ENCODE measurements at places on chromosomes 3 and 15.

DNA sequence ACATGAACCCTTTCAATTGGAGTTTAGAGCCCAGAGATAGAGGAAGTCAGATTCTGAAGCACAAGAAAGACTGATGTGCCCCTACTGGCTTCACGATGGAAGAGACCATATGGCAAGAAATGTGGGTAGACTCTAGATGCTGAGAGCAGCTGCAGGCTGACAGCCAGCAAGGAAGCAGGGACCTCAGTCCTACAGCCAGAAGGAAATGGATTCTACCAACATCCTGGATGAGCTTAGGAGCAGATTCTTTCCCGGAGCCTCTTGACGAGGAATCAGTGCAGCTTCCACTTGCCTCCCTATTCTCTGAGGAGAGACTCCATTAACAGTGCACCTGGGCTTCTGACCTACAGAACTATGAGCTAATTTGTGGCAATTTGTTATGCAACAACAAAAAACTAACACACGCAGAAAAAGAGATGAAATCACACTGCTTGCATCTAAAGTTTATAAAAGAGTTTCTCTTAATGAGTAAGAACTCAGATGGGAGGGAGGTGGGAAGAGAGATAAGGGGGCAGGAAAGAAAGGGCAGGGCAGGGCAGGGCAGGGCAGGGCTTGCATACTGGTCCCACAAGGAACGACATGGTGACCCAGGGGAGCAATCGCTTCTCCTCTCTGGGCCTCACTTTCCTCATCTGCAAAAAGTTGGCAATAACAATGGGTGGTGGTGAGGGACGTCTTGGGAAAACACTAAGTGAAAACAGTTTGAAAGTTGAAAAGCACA, 440.9 kb downstream of the FOXP1 start:
- DNase-seq: no peak

DNA sequence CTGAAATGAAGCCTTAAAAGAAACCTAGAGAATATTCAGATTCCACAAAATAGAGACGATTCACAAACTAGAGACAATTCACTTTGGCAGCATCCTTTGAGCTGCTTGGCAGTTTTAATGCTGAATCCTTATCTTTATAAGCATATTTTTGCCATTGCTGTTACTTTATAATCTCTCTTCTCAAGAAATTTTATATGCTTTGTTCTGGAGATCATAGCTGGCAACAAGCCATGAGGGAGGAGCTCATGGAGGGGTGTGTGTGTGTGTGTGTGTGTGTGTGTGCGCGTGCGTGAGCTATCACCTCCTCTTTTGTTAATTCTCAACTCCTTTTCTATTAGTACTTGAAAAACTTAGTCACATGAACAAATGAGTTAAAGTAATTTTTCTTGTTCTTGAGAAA, 495.0 kb upstream of the RGMA start:
- DNase-seq: no peak

DNA sequence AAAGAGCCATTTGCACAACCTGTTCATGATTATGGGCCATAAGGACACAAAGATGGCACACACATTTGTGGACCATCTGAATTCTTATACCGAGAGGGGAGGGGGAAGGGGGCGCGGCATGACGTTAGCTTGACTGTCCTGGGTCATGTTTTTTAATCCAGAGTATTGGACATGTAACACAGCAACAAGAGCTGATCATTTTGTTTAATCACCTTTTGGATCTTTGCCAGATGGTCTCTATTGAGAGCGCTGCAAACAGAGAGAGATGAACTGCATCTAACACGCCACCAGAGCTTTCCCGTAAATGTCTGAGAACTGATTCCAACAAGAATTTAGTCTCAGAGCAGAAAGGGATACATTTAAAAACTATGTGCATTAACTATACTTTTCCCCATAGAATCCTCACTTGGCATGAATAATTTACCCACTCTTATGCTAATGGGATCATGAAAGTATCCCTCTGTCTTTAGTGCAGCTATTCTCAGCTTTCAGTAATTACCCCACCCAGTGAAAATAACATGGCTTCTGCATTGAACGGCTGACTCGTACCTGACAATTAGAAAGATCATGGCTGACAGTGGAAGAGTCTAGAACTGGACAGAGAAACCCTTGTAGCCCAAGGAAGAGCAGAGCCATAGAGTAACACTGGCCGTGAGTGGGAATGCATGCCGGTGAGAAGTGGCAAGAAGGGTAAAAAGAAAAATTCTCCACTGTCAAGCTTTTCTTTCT, 22.6 kb downstream of the MEIS2 start:
- DNase-seq: no peak

GRCh38 chr3:139332092-139332491, 11.7 kb upstream of the MRPS22 start:
- DNase-seq: no peak

- DNase-seq: no peak
Observed at GRCh38 chr3:109597444-109597843, 260.1 kb upstream of the DPPA4 start.

GRCh38 chr15:66046751-66047150, 177.5 kb downstream of the RAB11A start:
- DNase-seq: no peak

GRCh38 chr3:17179381-17180205, 294.8 kb downstream of the PLCL2 start:
- DNase-seq: no peak

Measured in T1000 (cell line).